GM23248 (cell line): ENCODE measurements at places on chromosomes 4 and X.

DNA sequence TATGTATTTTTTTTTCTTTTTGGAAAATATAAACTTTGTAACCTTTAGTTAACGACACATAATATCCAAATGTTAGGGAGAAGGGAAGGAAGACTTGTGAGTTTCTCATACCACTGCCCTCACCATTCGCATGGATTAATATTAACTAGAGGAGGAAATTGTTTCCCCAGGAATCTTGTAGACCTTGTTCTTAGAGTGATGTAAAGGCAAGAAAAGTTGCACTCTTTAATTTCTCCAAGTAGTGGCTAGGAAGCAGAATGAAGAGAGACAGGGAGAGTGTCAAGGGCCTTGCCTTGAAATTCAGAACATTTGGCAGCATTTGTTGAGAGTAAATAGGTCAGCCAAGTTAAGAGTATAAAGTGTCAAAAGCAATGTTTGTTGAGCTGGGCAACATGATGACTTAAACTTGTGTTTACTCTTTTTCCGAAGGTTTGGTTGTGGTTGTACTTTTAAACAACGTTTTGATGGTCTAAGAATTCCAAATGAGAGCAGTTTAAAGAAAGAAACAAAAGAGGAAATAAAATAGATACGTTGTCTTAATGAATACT is 105.7 kb downstream of the TENM3 start:
- DNase-seq = no peak

GRCh38 chr4:54231419-54231767 is 2.3 kb downstream of the PDGFRA start:
- no peak for DNase-seq

- DNase-seq = no peak
Observed at GRCh38 chrX:2449135-2449886, 51.5 kb downstream of the DHRSX start.

DNA sequence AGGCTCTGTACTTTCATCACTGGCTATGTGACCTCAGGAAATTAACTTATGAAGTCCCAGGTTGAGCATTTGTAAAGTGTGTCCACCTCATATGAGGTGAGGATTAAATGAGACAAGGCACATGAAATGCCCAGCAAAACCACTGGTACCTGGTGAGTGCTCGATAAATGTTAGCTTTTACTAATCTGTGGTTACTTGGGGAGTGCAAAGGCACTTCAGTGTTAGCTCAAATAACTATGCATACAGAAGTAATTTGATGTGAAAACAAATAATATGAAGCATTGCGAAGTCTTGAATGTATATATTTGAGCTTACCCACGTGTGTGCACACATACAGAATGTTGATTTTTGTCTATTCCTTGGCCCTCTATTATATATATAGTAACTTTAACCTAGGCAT is 186.3 kb upstream of the TLL1 start:
- DNase-seq = no peak

- no peak for DNase-seq
Observed at GRCh38 chrX:150163221-150163930, 199.7 kb upstream of the MAMLD1 start.

DNA sequence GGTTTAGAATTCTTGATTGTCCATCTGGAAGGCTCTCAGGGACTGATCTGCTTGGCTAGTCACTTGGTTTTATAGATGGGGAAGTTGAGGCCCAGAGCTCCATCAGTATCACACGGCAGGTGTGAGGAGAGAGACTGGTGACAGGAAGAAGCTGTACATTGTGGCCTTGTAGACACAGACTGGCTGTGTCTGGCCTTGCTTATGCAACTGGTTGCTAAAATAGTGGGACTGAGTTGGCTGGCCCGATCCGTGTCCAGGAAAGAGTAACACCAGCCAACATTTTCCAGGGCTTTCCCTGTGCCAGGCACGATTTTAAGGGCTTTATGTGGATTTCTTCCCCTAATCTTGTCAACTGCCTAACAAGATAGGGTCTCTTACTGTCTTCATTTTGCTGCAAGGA is 2.8 kb downstream of the TBC1D14 start:
- no peak for DNase-seq

- DNase-seq = peak; percentile 57
Observed at GRCh38 chr4:74044677-74045076, 6.2 kb upstream of the CXCL3 start.

- DNase-seq = peak; percentile 75
Observed at GRCh38 chrX:114976292-114976691, 41.1 kb downstream of the IL13RA2 start.

DNA sequence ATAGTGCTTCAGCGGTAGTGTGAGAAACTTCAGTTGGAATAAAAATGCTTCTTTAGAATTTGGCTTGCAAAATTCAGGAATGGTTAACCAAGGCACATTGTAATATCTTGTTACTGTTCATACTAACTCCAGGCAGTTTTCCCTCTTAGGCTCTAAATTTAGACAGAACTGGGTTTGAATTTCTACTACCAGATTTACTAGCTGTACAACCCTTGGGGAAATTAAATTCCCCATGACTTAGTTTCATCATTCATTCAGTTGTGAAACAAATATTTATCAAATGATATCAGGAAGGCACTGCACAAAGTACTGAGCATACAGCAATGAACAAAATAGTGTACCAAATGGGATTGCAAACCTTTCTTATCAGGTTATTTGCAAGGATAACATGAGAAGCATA is 135.0 kb upstream of the IL15 start:
- peak; percentile 28 for DNase-seq

DNA sequence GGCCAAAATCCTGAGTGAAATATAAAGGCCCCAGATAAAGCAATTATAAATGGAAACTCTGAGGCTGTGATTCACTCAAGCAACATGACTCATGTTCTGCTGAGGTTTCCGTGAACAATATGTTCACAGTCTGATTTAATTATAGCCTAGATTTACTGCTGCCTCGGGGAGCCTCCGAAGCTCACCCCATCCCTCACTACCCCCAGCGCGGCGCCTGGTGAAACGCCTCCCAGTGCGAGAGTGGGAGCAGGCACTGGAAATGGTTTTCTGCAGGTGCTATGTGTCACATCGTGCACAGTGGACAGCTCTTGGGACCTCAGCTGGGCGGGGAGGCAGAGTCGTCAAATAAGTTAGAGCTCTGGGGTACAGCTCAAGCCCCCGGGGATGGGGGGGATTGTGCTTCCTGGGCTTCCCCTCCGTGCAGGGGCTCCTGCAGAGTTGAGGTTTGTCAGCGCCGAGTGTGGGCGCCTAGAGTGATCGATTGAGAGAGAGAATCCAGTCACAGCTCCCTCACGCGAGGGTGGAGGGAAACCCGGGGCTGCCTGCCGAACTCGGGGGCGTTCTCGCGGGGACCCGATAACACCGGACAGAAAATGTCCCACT is 110.6 kb downstream of the PHKA2 start:
- DNase-seq = peak; percentile 80

- DNase-seq = no peak
Observed at GRCh38 chr4:53659112-53659511, 67.8 kb upstream of the LNX1 start.

- no peak for DNase-seq
Observed at GRCh38 chrX:39639871-39640270, 457.9 kb downstream of the BCOR start.

- DNase-seq = no peak
Observed at GRCh38 chr4:151692443-151692782, 68.4 kb downstream of the GATB start.

GRCh38 chr4:165592386-165592785 is 213.6 kb downstream of the CPE start:
- no peak for DNase-seq

DNA sequence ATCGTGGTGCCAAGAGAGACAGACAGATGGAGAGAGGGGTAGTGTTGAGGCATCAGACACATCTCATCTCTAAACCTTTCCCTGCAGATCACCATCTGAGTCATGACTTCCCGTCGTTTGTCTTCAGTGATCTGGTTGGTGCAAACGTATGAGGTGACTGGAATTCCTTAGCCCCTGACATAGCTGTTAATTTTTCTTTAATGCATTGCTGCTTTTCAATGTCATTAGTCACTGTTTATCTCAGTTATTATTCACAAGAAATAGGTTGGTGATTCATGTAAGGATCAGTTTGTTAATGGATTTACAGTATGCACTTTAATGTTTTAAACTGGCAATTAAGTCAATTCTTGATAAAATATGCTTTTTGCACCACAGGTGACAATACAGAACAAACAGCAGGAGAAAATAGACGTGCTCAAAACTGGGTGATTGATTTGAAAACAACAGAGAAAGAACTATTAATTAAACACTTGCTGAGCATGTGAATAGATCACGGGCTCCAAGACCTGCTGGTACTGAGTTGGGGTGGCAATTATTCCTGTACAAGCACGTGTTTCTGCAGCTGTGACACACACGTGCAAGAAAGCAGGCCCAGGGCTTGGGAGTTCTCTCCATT is 1.3 kb upstream of the TMEM154 start:
- peak; percentile 83 for DNase-seq

GRCh38 chr4:154456889-154457288 is 34.7 kb downstream of the DCHS2 start:
- DNase-seq = no peak

- peak; percentile 99 for DNase-seq
Observed at GRCh38 chr4:53688186-53688790, 97.0 kb upstream of the LNX1 start.

DNA sequence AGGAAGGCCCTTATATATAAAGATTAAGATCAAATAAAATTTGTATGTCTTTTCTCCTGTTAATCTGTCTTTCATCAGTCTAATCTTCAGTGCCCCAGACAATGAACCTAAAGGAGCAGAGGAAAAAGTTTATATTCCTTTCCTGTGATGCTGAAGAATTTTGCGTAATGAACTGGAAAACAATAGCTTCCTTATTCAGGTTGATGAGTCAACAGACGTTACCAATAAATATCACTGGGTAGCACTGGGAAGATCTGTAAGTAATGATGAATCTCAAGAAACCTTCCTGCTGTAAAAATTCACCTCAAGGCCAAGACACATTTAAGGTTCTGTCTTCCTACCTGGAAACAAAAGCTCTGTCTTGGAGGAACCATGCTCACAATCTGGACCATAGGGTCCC is 25.5 kb downstream of the CDKN2AIP start:
- peak; percentile 39 for DNase-seq
